A172 (cell line): ENCODE measurements at places on chromosomes 4 and X.

DNA sequence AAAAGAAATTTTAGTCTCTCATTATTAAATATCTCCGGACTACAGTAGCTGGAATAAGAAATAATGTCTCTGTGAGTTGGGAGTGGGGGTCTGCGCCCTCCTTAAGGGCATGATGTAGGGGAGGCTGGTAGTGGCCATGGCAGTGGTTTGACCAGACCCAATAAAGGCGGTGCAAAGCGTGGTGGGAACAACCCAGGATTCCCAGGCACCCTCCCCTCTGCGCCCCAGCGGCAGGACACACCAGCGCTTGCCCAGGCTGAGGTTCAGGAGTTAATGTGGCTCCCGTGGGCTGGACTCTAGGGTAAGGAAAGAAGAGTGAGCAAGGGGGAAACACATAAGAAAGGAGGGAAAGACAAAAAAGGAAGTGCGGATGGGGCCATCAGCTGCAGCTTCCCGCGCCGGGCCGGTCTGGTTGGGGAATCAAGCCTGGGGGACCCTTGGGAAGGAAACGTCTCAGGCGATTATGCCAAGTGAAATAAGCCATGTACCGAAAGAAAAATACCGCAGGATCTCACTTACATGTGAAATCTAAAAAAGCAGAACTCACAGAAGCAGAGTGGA lies 157.5 kb upstream of the SMIM31 start:
- DNase-seq = no peak

- peak; percentile 25 for DNase-seq
These were observed 2.0 kb downstream of the RAPGEF2 start for GRCh38 chr4:159104694-159105414.

- DNase-seq = peak; percentile 12
These were observed 59.8 kb downstream of the PACRGL start for GRCh38 chr4:20760053-20760452.

- DNase-seq = peak; percentile 28
These were observed 8.0 kb upstream of the CPEB2 start for GRCh38 chr4:14994242-14994641.

DNA sequence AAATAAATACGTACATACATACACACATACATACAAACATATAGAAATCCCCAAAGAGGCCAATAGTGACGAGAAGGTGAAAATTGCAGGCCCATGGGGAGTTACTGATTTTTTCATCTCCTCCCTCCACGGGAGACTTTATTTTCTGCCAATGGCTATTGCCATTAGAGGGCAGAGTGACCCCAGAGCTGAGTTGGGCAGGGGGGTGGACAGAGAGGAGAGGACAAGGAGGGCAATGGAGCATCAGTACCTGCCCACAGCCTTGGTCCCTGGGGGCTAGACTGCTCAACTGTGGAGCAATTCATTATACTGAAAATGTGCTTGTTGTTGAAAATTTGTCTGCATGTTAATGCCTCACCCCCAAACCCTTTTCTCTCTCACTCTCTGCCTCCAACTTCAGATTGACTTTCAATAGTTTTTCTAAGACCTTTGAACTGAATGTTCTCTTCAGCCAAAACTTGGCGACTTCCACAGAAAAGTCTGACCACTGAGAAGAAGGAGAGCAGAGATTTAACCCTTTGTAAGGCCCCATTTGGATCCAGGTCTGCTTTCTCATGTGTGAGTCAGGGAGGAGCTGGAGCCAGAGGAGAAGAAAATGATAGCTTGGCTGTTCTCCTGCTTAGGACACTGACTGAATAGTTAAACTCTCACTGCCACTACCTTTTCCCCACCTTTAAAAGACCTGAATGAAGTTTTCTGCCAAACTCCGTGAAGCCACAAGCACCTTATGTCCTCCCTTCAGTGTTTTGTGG lies 180.7 kb downstream of the AR start:
- DNase-seq = no peak

DNA sequence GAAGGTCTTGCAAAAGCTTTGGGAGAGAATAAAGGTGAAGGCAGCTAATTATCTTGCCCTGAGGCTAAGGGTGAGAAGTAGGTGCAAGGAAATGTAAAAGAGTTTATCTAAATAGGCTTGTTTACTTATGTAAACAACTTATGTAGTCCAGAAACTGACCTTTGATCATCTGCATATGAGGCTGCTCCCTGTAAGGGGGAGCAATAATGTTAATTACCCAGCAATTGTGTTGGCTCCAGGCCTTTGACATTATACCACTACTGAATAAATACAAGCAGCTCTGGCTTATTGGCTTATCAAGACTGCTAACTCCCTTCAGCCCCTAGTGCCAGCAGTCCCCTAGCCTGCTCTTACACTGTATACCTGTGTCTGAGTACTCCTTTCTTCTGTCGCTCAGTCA lies 303.7 kb upstream of the GNPDA2 start:
- DNase-seq = no peak

- no peak for DNase-seq
These were observed 228.2 kb upstream of the DIPK2B start for GRCh38 chrX:45428831-45429230.

DNA sequence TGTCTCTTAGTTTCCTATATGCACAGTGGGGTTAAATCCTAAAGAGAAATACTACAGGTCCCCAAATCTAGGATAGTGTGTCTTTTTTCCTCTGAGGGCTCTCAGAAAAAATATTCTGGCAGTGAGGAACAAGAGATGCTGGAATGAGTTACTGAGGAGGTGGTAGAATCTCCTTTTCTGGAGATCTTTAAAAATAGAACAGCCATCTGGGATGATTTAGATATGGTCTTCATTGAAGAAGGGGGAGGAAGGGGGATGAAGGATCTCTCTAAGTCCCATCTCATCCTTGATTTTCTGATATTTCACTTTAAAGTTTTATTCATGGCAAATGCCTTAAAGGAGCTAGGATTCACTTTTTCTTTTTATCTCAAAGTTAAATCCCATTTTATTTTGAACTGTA lies 235.0 kb downstream of the MAML3 start:
- DNase-seq = no peak

DNA sequence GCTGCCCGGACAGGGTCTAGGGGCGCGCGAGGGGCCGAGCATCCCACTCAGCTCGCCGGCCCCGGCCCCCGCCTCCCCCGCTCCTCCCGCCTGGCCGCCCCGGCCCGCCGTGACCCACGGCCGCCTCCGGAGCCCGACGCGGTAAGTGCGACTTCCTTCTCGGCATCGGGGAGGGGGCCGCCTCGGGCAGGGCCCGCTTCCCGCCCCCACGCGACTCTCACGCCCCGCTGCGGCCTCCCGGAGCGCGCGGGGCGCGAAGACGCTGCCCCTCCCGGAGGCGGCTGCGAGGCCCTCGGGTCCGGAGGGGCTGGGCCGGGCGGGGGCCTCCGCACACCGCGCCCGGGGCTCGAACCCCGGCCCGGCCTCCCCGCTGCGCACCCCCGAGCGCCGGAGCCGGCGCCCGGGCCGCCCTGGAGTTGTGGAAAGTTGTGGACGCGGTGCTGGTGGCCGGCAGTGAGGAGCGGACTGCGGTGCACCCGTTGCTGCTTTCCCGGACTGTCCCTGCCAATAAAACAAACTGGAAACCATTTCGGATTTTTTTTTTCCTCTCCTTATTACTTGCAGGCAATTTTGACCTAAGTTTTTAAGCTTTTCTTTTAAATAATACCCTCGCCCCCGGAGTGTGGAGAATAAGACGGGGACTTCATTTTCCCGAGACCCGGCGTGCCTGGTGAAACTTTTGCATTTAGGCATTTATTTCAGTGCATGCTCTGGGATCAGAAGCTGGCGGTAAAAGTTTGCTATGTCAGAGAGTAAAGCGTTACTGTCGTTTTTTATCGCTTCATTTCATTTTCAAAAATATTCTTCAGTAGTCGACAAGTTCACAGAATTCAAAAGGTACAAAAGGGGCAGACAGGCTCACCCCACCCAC lies 13.0 kb upstream of the TMEM156 start:
- DNase-seq = peak; percentile 2

DNA sequence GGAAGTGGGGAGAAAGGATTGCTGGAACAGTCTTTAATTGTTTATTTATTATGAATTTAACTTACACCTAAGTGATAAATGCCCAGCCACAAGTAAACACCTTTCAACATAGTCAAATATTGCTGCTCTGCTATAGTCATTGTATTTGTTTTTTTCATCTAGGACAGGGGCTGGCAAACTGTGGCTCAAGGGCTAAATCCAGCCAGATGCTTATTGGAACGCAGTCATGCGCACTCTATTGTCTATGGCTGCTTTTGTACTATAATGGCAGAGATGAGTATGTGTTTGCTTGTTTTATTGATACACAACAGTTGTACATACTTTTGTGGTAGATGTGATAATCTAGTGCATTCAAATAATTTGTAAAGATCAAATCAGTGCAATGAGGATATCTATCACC lies 95.3 kb downstream of the ZAR1 start:
- no peak for DNase-seq

- no peak for DNase-seq
These were observed 60.4 kb downstream of the PPEF2 start for GRCh38 chr4:75841641-75842520.

GRCh38 chr4:4640692-4641091 lies 98.8 kb upstream of the STX18 start:
- DNase-seq = no peak

- DNase-seq = peak; percentile 18
These were observed 162.1 kb downstream of the SMIM20 start for GRCh38 chr4:26076000-26076587.

DNA sequence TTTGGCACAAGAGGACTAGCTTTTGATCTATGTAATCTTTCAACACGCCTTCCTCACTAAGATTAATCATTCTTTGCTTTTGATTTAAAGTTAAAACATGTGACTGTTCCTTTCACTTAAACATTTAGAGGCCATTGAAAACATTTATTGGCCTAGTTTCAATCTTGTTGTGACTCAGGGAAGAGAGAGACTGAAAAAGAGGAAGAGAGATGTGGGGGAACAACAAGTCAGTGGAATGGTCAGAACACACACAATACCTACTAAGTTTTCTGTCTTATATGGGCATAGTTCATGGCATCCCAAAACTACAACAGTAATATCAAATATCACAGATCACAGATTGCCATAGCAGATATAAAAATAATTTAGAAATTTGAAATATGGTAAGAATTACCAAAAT lies 812.9 kb upstream of the AGA start:
- no peak for DNase-seq
